ENCODE measurements at places on chromosomes 5 and 9.

DNA sequence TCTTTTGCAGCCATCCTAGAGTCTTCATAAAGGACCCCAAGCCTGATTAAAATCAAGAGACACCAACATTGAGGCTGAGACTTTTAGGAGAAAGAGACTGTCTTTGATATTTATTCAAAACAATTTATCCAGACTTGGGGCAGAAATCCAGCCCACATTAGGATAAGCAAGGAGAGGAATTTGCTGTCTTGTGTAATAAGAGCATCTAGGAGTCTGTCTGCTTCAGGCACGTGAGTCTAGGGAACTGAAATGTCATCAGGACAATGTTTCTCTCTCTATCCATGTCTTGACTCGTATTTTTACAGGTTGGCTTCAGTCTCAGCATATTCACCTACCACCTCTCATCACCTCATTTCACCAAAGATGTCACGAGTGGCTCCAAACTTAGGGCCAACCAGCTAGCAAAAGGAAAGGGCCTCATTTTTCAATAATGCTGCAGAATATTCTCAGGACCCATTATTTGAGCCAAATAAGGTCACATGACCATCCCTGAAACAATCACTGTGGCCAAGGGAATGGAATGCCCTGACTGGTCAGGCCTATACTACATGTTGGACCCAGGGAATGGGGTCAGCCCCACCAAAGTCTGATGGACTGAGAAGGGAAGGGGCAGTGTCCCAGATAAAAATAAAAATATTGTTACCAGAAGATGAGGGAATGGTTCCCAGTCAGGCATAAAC, 70.3 kb upstream of the SAP30L start:
- DNase-seq = no peak

- DNase-seq = no peak
These were observed 51.6 kb downstream of the ALG2 start for GRCh38 chr9:99169982-99170761.

DNA sequence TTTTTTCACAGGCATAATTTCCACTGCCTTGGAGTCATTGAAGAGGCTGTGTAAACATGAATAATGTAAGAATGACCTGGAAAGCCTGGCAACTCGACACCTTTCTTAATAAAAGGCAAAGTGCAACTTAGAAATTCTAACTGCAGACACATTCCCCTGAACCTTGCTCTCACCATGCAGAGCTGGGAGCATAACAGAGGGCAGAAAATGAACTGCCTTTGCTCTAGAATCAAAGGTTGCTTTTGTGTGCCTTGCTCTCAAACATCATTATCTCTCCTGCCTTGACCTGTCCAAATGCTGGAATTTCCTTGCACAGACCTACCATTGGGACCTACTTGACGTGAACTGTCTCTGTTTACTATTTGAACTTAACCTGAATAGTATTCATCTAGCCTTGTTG, 462.0 kb upstream of the ZNF462 start:
- no peak for DNase-seq

GRCh38 chr9:133640580-133641395, 4.6 kb downstream of the DBH start:
- DNase-seq = no peak

DNA sequence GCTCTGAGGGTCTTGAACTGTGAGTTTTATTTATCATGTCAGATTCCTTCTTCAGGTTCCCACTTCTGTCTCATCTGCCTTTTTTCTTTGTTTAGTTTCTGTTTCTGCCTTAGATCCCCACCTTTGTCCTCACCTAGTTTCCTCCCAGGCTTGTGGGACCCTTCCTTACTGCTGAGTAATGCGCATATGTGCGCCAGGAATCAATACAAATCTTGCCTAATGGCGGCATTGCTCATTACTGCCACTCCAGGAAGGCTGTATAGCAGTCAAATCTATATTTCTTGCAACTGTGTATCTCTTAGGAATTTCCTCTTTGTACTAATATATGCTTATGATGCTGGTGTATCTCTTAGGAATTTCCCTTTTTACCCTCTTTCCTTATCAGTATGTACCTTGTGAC, 465.4 kb downstream of the DMRT2 start:
- no peak for DNase-seq

- no peak for DNase-seq
These were observed 273.5 kb downstream of the NR2F1-AS1 start for GRCh38 chr5:93307557-93307956.
